Esophagus muscularis mucosa (tissue), 4 donors: ENCODE measurements at places on chromosomes 12 and 14. TPM values are rescaled to one million over a fixed set of nuclear protein-coding genes. Genes with fewer than 3 reads are reported as not detected.

CLEC7A gene
- 1.7 TPM for total RNA-seq

MYH7 gene
- 0.11 TPM for total RNA-seq

FOXG1 gene
- 0.65 TPM for total RNA-seq

SIX1 gene
- 0.42 TPM for total RNA-seq

CACNA1C gene
- total RNA-seq = 44.1 TPM

DNA sequence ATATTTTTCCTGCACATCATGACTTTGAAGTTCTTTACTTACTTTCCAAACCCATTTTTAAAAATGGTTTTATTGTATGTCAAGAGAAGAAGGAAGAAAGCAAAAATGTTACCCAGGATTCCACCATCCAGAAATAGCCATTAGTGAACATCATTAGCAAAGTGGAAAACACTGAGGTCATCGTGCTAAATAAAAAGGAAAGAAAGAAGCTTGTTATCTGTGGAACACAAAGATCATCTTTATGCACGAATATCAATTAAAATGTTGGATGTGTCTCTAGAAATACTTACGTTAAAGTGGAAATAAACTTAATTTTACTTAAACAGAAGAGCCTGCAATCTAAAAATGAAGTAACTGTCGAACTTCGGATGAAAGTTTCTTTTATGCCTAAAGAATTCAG, 27.3 kb downstream of the SFSWAP start:
- no peak overlapping the region for H3K27ac ChIP-seq
- no peak overlapping the region for H3K4me3 ChIP-seq
- peaks cover 70% of the 10 kb centered on the region for H3K36me3 ChIP-seq
- H3K27me3 ChIP-seq = no peaks in the 10 kb centered on the region
- DNase-seq = no peak

DNA sequence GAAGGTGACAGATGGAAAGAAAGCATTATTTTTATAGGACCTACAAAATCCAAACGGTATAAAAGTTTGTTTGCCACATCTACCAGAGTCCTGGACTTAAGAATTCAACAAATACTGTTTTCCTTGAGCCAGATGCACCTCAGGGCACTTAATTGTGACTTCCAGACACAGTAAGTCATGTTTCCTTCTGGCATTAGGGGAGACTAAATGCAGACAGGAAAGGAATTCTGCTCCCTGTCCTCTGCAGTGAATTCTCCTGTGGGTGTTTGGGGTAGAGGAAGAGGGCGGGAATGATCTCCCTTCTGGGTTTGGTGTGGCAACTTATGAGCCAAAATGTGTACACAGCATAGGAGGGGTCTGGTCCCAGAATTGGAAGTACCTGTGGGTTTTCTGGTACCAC, 93.9 kb upstream of the ZDHHC17 start:
- H3K4me1 ChIP-seq = peaks cover 3% of the 10 kb centered on the region
- no peaks in the 10 kb centered on the region for H3K27me3 ChIP-seq
- H3K27ac ChIP-seq = no peak overlapping the region
- DNase-seq = no peak
- no peaks in the 10 kb centered on the region for H3K36me3 ChIP-seq

GRCh38 chr12:57033431-57033830, 16.5 kb downstream of the MYO1A start:
- DNase-seq = no peak
- no peaks in the 10 kb centered on the region for H3K36me3 ChIP-seq
- no peak overlapping the region for H3K27ac ChIP-seq
- no peaks in the 10 kb centered on the region for H3K27me3 ChIP-seq
- H3K4me3 ChIP-seq = no peak overlapping the region

GRCh38 chr12:79162147-79162772, 297.7 kb downstream of the SYT1 start:
- no peaks in the 10 kb centered on the region for H3K4me1 ChIP-seq
- H3K27ac ChIP-seq = no peak overlapping the region
- no peaks in the 10 kb centered on the region for H3K27me3 ChIP-seq

GRCh38 chr12:125652681-125653080, 587.4 kb downstream of the AACS start:
- H3K27me3 ChIP-seq = no peaks in the 10 kb centered on the region
- H3K27ac ChIP-seq = no peak overlapping the region
- no peaks in the 10 kb centered on the region for H3K36me3 ChIP-seq

- no peak for DNase-seq
- H3K27me3 ChIP-seq = no peaks in the 10 kb centered on the region
- H3K4me1 ChIP-seq = no peaks in the 10 kb centered on the region
- H3K4me3 ChIP-seq = no peak overlapping the region
- H3K27ac ChIP-seq = no peak overlapping the region
Observed at GRCh38 chr12:99852666-99853065, 132.1 kb downstream of the ANKS1B start.

GRCh38 chr12:52296572-52297215, 5.4 kb upstream of the KRT81 start:
- H3K27me3 ChIP-seq = no peaks in the 10 kb centered on the region
- no peaks in the 10 kb centered on the region for H3K4me1 ChIP-seq
- H3K36me3 ChIP-seq = no peaks in the 10 kb centered on the region
- DNase-seq = no peak
- H3K4me3 ChIP-seq = no peak overlapping the region
